ENCODE measurements at places on chromosomes 11 and 22.

DNA sequence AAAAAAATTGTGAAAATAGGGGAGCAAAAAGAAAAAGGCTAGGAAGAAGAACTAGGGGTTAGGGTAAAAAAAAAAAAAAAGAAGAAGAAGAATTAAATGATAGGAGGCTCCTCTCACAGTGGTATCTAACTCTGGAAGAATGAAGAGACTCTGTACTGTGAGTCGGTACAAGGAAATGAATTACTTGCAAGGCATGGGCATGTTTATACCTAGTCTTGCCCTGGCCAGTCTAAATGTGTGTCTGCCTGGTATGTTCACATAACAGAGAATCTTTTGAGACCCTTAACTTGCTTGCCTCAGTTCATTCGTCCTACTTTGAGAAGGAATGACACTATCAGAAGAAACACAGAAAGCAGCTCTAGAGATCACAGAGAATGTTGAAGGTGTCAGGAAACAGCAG, 159.6 kb downstream of the SWAP70 start:
- DNase-seq, result no peak

GRCh38 chr22:38412435-38413084, 42.4 kb downstream of the KCNJ4 start:
- no peak for DNase-seq

DNA sequence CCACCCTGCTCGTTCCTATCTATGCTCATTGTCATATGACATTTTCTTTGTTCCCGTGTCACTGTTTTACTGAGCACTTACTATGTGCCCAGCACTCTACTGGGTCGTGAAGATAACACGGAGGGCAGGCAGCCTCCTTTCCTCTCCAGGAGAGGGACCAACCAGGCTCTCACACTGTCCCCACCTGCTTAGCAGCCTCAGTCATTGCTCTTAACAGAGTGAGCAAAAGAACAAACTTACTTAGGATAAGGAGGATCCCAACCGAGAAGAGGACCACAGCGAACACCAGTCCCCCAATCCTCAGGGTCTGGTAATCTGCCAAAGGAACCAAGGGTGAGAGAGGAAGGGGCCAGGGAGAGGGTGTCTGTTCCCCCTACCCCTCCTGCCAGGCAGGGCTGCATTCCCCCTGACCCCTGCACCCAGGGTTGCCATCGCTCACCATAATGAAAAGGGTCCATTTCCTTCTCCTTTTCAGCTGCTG, 17.0 kb upstream of the FXYD2 start:
- no peak for DNase-seq

GRCh38 chr22:20979243-20979809, 2.8 kb upstream of the LZTR1 start:
- peak; percentile 81 for DNase-seq

GRCh38 chr11:35057926-35058668, 80.9 kb upstream of the CD44 start:
- DNase-seq, result no peak

DNA sequence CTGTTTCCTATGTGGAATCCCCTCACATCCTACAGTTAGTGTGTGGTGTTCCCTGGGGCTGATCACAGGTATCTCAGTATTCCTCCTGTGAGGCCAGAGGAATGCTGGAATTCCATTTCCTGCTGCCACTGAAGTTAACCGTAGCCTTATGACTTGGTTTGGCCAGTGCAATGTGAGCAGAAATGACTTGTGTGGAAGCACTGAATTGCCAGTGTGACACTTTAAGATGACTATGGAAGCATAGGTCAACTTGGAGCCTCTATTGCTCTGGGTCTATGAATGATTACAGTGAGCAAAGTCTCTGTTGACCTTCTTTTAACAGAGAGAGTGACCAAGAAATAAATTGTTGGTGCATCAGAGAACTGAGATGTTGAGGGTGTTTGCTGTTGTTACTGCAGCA, 16.5 kb downstream of the TBRG1 start:
- DNase-seq, result no peak

DNA sequence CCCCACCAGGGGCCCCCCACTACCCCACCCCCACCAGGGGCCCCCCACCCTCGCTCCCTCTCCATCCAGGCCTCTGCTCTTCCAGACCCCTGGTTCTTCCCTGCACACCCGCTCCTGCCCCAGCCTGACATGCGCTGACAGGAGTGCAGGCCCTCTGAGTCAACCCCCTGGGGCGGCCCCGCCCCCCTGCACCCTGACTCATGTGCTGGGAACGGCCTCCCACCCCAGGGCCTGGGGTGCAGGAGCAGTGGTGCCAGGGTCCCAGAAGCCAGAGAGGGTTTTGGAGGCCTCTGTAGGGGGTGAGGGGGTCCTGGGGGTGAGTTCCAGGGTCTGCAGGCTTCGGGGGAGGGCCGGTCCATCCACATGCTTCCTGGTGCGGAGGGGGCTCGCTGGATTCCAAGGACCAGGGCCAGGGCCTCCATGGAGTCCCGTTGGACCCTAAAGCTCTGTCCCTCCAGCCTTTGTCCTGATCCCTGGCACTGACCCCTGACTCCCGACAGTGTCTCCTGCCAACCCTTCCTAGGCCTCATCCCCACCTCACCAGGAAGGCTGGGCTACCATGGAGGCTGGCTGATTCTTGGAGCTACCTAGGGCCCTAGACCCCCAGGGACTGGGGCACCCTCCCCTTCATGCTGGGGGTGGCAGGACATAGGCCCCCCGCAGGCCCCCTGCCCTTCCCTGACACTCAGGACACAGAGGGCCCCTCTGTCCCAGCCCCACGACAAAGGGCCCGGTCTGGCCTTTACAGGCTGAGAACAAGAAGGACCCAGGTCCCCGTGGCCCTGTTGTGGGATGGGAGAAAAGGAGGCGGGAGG, 583 bp upstream of the PKP3 start:
- DNase-seq, result peak; percentile 66

- no peak for DNase-seq
Observed at GRCh38 chr11:71151561-71151960, 100.8 kb downstream of the SHANK2 start.

- no peak for DNase-seq
Observed at GRCh38 chr11:380095-380480, 10.8 kb downstream of the B4GALNT4 start.

DNA sequence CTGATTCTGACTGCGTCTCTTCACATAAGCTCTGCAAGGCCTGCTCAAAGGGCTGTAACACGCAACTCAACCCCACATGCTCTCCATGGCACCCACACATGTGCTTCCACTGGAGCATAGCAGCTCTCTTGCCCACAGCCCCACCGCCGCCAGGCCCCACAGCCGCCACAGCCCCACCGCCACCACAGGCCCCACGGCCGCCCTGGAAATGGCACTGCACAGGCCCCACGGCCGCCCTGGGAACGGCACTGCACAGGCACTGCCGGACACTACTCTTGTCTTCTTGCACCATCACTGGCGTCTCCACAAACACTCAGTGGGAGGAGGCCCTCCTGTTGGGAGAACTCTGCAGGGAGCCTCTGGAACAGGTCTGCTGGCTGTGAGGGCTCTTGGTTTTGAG, 8.6 kb downstream of the MOB2 start:
- DNase-seq, result no peak

DNA sequence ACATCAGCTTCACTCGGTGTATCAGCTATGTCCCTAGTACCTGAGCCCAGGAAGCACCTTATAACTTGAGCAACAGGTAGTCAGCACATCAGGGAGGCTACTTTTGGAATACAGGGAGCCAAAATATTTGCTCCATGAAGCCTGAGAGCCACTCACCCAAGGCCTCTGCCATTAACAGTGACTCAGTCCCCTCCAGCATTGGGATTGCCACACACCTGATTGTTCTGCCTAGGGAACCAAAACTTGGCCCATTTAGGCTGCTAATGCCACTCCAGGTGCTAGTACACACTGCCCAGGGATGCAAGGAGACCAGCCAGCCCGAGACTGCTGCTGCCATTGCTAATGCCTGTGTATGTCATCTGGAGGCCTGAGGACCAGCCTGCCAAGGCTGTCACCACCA, 773.6 kb upstream of the TENM4 start:
- no peak for DNase-seq

GRCh38 chr11:65100674-65101350, 4.8 kb downstream of the VPS51 start:
- no peak for DNase-seq
